Iris pigment epithelial cell (primary cell): ENCODE measurements at places on chromosomes 2 and 18.

DNA sequence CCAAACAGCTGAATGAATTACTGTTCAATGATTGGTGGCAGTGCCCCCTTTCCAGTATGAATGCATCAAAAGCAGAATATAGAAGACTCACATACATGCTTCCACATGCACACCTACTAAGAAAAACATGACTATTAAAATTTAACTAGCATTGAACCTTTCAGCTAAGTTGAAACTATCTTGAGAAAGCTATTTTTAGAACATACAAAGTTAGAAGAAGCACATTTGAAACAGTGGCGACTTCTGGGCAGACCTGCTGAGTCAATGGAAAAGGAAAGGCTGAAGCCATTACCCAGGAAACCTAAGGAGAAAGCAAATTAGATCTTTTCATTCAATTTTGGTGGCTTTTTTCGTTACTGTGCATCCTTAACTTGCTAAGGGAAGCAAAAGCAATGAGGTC, 55.9 kb downstream of the PLA2R1 start:
- no peak for DNase-seq

DNA sequence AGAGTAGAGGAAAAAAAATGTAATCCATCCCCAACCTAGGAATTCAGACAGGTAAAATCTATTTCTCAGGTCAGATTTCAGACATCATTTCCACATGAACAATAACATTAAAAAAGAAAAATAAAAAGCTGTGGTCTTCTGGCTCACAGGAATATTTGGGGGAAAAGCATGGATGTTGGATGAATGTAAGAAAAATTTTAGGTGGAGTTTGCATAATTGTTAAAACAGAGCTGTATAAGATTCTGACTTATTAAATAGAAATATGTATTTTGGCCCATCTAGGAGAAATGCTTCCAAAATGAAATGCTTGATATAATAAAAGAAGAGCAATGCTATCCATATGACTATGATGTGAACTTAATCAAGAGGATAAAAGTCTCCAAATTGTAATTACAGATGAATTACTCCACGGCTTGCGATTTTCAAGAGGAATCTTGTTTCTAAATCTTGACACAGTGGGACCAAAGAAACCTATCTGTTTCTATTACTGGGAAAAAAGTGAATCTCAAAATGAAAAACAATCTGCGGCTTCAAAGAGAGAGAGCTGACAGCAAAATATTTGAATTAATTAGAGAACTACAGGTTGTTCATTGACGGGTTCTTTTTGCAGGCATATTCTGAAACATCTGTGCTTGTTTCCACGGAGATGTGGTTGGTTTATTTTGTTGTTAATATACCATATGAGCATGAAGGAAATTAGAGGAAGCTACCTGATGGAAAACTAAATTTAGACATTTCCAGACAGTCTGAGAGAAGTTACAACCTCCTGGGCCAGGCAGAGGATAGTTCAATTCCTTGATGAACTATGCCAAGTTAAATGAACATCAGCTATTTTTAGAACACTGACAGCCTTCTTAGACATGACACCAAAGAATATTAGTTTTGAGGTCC, 468.7 kb downstream of the PID1 start:
- no peak for DNase-seq

DNA sequence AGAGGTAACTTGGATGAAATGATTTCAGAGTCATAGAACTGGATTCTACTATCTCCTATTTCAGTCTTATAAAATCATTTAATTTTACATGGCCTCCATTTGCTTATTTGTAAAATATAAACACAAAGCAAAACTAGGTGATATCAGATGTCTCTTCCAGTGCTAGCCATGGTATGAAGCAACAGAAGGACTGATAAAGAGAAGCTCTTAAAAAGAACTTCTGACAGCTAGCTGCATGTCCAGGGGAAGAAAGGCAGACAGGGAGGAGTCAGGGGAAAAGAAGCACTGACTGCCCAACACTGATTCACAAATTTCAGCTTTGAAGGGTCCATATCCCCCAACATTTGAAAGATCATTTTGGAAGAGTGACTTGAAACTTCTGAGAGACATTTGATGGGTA, 6.4 kb downstream of the SLC8A1 start:
- peak; percentile 20 for DNase-seq

DNA sequence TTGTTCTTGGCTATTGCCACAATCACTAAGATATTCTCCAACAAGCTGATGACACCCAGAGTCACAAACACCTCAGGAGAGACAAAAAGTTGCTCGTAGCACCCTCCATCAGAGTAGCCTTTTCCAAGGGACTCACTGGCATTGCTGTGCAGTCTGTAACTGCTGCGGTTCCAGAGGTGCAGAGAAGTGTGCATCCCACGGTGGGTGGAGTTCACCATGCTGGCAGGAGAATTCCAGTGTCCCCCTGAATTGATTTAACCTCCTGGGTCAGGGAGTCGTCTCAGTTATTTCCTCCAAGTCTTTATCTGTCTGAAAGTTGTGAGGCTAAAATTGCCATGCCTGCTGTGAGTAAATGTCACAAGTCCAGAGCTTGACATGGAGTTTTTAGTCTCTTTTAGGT, 443 bp downstream of the MC4R start:
- no peak for DNase-seq

DNA sequence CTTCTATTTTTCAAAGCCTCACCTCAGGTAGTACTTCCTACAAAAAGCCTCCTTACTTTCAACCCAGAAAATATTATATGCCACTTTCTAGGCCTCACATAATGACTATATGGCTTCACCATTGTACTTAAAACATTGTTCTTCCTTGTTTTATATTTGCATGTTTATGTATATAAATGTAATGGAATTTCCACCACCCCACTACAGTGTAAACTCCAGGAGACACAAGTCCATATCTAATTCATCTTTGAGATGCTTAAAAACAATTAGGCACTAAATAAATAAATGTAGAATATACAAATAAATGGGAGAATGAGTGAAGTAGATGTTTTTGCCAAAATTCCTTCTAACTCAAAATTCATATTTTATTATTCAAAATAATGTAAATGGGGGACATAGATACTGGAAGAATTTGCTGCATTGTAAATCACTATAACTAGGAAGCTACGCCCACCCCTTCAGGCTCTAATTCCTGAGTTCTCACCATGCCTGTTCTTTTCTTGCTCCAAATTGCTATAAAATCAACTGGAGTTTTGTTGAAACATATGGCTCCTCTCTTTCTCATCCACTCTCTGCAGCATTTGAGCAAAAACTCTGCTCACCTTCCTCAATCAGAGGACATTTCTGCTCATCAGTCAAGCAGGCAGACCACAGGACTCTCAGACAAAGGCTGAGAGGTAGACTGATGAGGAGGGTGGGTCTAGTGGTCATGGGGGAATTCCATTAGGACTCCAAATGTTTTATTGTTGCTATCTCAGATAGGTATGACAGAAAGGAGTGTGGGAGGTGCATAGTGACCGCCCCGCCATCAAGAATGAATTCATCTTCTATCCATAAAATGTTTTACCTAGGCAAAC, 243.0 kb downstream of the HNMT start:
- no peak for DNase-seq

DNA sequence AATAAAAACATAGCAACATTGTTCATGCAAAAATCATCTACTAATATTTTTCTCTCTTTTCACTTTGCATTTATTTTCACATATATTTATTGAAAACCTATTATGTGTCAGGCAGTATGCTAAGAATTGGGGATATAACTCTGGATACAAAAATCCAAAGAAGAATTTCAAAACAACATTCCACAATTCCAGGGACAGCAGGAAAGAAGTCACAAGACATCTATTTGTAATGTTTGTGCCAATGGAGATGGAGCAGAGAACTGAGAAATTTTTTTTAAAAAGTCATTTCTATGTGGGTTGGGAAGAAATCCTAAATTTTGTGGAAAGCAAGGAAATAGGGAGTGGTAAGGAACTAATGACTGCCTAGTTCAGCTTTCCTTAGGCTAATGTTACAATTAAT, 128.6 kb upstream of the TLK1 start:
- no peak for DNase-seq

DNA sequence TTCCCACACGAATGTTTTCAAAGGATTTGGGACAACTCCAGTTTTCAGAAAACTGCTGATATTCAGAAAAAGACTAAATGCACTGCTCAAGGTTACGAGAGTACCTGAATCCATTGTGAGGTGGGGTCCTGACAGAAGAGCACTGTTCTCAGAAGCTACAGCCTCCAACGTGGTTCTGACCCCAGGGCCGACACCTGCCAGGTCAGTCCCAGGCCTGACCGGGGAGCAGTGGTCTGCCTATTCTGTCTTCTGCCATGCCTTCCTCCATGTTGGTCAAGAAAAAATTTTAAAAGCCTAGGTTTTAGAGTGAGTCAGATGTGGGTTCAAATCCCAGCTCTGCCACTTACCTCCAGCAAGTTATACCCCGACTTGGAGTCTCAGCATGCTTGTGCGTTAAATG, 212.3 kb downstream of the BCL11A start:
- no peak for DNase-seq

- DNase-seq: peak; percentile 94
These were observed 208.0 kb upstream of the FBXO11 start for GRCh38 chr2:48114256-48114655.

- DNase-seq: peak; percentile 72
These were observed 20.8 kb upstream of the MGAT5 start for GRCh38 chr2:134232868-134233727.

DNA sequence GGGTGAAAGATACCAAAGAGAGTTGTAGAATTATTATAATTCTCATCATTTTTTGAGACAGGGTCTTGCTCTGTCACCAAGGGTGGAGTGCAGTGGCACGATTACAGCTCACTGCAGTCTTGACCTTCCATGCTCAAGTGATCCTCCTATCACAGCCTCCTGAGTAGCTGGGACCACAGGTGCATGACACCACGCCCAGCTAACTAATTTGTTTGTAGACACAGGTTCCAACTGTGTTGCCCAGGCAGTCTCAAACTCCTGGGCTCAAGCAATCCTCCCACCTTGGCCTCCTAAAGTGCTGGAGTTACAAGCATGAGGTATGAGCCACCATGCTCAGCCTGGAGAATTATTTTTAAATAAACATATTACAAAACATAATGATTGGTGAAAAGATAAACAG, 92.8 kb upstream of the MSH6 start:
- DNase-seq: no peak

DNA sequence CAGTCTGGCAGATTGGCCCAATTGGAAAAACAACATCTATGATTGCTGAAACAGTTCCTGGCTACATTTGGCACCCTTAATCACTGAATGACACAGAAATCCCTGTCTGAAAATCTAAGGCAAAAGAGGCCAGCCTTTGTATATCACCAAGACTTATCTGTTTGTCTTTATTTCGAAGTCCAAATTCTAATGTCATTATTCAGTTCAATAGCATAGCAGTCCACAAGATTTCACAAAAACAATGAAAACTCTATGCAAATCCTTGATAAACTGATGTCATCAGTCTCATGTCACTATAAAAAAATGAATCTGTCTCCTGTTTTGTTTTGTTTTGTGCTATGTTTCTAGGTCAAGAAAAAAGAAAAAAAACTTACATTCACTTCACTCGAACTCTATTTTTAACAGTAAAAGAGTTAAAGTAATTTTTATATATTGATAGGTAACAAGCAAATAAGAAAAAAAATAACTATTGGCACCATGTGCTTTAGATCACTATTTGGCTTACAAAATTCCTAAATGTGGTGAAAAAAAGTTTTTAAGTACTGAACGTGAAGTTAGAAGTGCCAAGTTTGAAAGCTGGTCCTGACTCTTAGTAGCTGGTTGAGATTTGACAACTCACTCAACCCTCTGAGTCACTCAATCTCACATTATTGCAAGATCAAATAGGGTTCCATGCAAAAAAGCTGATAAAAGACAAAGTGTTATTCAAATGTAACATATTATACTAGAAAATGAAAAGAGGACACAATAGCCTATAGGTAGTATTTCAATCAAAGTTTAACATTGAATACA, 359.3 kb downstream of the IRS1 start:
- peak; percentile 81 for DNase-seq

GRCh38 chr2:203548887-203549286, 13.8 kb upstream of the RAPH1 start:
- no peak for DNase-seq

DNA sequence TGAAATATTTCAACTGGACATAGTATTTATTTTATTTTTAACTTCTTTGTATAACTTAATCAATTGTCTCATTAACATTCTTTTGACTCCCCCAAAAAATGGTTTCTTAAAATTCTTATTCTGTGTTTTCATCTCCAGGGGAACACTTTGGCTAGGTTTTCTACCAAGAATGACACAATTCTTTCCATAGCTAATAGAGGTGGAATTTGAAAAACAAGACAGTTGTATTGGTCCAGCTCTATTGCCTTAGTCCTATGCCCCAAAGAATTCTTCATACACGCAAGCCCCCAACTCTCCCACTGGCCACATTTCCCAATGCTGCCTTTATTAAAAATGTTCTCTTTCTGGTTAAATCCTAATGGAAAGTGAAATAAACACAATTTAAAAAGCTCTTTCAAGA, 104.7 kb upstream of the PKDCC start:
- DNase-seq: no peak

- no peak for DNase-seq
These were observed 186.3 kb downstream of the EN1 start for GRCh38 chr2:118661179-118661578.

GRCh38 chr2:108195133-108195439, 44.7 kb upstream of the SULT1C3 start:
- DNase-seq: no peak

DNA sequence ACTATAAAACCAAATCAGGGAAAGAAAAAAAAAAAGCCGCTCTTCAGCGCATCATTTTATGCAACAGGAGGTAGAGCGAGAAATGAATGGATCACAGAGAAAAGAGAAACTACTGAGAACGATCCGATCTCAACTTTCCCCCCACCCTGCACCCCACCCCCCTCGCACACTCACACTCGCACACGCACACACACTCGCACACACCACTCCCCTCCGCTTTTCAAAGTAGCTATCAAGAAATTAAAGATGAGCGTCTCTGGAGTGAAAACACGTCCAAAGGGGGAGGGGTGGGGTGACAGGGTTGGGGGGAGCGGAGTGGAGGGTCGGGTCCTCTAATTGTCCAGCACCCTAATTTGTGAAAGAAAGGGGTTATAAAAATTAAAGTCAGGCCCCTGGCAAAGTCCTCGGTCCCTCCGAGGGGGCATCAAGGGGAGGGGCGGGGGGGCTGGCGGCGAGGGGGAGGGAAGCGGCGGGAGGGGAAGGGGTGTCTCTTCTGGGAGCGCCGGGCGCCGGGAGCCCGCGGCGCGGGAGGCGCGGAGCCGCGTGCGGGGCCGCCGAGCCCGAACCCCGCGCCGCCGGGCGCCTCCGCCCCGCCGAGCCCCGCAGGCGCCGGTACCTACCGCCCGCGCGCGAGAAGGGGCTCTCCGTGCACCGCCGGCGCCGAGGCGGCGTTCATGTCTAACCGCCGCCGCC, 428 bp downstream of the TCF4 start:
- DNase-seq: peak; percentile 42
